ENCODE measurements at places on chromosomes 4 and X. TPM values are rescaled to one million over a fixed set of nuclear protein-coding genes. Genes with fewer than 3 reads are reported as not detected.

GRCh38 chr4:139301113-139301820 is at the start of gene NAA15:
TSS of gene NAA15 (plus strand) at chr4:139301505. CDS start at chr4:139301778, 273 bp downstream.
- peaks cover 4% of the 10 kb centered on the region for H3K4me1 ChIP-seq
- peak within 1 kb of the TSS; percentile 82 for H3K27ac ChIP-seq
- H3K27me3 ChIP-seq: no peaks in the 10 kb centered on the region

DNA sequence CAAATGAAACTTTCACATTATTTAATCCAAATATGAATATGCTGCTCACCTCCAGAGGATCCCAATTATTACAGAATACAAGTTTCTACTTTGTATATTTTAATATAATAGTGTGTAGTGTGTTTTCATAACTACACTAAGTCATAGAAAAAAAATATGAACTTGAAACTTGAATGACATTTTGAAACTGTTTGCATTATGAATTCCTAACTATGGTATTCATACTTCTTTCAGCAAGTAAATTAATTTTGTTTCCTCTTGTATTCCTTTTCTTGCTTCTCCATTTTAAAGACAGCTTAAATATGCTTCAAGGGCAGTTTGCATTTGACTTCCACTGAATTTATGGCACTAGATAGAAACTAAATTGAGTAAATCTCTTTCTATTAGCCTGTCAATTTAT is 177.1 kb downstream of the BMPR1B start:
- no peaks in the 10 kb centered on the region for H3K4me1 ChIP-seq
- H3K36me3 ChIP-seq: no peaks in the 10 kb centered on the region
- no peak overlapping the region for H3K27ac ChIP-seq

DNA sequence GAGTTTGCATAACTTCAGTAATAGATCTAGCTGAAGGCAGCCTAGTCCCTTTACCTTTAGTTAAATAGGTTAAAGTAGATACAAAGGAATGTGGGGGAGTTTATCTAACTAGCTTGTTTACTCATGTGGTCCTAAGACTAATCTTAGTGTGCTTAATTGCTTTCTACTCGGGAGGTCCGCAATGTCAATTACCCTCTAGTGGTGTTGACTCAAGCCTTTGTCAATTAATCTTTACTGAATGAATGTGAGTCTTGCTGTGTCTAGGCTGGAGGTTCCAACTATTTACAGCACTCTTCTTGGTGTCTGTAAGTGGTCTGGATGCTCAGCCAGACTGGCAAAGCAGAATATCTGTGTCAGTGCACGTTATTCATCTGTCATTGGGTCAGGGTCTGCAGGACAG is 17.9 kb upstream of the YTHDC1 start:
- no peak for DNase-seq
- no peaks in the 10 kb centered on the region for H3K36me3 ChIP-seq
- H3K27me3 ChIP-seq: no peaks in the 10 kb centered on the region
- H3K27ac ChIP-seq: no peak overlapping the region
- no peak overlapping the region for H3K4me3 ChIP-seq

- no peak overlapping the region for H3K27ac ChIP-seq
- no peaks in the 10 kb centered on the region for H3K36me3 ChIP-seq
- no peaks in the 10 kb centered on the region for H3K27me3 ChIP-seq
- peaks cover 7% of the 10 kb centered on the region for H3K4me1 ChIP-seq
- no peak overlapping the region for H3K4me3 ChIP-seq
Observed at GRCh38 chr4:11293866-11294265, 134.8 kb downstream of the HS3ST1 start.

HTT-AS gene
- total RNA-seq: not detected

Data from ovary (tissue), 10 donors.